GM18507 (cell line): ENCODE measurements at places on chromosomes 12 and 14.

- no peak for DNase-seq
Measured at GRCh38 chr14:104390221-104390931, 189.2 kb upstream of the C14orf180 start.

- no peak for DNase-seq
Measured at GRCh38 chr12:109588461-109589239, 15.1 kb downstream of the MVK start.

DNA sequence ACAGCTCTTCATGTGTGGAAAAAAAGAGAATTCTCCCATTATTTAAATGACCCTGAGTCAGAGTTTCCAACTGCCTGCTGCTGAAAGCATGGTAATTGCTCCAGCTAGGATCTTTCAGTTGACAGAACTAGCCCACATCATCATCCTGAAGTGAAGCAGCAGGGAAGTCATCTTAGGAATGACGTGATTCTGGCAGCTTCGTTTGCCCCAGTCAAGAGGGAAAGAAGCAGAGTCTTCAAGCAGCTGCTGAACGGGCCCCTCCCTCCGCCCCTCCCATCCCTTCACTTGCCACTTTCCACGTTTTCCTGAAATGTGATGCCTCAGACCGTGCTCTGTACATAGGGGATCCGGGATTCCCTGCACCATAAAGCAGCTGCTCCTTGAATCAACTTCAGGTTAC is 455.0 kb upstream of the TMEM132C start:
- DNase-seq = no peak

DNA sequence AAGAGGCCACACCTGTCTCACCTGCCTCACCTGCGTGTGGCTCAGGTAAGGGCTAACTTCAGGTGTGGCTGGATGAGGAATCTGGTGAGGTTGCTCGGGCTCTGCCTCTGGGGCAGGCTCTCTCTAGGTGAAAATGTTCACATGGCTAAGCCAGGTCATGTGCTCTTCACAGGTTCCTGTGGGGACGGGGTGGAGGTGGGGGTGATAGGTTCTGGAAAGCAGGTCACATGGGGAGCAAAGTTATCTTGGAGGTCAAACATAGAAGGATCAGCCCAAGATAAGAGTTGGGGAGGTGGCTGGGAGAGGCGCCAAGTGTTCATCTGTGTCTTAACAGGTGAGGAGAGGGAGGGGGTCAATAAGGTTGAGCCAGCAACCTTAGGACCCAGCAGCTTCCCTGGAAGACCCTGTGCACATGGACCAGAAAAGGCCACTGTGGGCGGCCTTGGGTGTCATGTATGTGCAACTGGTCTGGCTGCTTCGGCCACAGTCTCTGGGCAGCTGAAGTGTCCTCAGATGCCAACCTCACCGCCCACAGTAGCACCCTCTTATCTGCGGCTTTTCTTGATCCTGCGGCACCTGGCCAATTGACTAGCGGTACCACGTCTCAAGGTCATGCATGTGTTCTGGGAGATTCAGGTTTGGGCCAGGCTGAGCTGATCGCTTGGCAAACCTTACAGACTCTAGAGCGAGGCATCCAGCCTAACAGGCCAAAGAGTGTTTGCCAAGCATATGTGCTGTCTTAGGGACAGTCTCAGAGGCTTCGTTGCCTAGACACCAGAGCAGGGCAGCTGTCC is 60.5 kb downstream of the CACNA1C start:
- DNase-seq = no peak

DNA sequence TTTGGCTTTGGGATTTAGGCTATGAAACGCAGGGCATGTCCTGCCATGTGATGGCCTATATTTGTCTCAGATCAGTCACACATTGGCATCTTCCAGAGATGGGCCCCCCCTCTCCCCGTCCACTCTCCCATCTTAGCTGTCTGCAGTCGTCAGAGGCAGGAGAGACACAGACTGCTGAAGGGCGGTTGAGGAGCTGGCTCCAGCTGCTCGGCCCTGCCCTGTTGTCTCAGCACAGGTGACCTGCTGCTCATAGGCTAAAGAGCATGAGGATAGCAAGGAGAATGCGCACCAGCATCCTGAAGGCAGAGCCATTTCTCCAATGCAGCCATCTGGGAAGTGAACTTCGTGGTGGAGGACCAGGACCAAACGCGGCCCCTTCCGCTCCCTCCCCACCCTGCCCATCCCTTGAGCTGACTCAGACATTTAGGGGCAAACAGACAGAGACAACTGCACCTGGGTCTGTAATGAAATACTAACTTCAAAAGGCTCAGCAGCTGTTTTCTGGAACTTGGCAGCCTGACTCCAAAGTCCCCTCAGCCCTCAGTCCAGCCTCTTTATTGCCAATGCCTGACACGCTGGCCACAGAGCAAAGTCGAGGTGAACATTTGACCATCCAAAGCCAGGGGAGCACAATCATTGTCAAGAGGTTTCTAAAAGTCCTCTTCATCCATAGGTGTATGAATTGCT is 22.3 kb downstream of the FZD10 start:
- DNase-seq = no peak

DNA sequence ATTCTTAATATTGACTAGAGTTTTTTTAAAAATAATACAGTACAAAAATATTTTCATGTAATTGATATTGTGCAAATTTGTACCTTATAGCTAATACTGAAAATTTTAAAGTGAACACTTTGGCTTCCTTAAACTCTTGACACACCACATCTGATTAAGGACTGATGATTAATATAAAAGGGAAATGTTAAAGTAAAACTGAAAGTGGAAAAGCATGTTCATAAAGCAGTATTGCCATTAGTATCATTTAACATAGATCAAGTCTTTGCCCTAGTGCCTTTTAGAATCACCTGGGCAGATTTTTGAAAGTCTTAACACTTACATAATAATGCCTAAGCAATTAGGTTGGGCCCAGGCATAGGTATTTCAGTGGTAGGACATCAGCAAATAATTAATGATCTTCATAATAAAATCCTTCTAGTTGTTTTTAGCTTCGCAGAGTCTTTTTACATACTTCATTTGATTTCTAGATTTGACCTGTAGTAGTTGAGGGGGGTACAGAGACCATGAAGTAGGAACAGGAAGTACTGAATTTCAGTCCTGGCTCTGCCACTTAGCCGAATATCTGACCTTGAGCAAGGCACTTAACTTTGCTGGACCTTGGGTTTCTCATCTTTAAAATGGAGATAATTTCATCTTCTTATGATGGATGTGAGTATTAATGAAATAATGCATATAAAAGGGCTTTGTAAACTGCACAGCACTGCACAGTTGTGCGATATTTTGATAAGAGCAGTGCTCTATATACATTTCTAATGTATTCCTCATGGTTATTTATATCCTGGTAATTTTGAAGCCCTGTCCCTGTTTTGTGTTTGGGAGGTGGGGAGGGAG is 43.7 kb downstream of the MARK3 start:
- DNase-seq = no peak

DNA sequence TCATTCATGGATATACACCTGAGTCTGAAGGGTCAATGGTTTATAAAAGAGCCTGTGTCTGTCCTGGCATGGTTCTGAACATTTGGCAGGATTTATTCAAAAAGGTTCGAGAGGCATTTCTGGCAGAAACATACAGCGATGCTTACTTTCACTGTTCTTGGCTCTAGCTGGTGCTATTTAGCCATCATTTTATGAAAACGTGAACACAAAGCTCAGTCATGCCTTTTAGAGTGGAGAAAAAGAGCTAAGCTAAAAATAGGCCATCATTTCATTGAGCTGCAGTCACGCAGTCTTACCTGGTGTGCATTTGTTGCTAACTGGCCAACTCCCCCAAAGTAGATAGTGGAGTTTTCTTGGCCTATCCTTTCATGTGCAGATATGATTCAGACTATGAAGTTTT is 1209.5 kb downstream of the SLC16A7 start:
- no peak for DNase-seq

DNA sequence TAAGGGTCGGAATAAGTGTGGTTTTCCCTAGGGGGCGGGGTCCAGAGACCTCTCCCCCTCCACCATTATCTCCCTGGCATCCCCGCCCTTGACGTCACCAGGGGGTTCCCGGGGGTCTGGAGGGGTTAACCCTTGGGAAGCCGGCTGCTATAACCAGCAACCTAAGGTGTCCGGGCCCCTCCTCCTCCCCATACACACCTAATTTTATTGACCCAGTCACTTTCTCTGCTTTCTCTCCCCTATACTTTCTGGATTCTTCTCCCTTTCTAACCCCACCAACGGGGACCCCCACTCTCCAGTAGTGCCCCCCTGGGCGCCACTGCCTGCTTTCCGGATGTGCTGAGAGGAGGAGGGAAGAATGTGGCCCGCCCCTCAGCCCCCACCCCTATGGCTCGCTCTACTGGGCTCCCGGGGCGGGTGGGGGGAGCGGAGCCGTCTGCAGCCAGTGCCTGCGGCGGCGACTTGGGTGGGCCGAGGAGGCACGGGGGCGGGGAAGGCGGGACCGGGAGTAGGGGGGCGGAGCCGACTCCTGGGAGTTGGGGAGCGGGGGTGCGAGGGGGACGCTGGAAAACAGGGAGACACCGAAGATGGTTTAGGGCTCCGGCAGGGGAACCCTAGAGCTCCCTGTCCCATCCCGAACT is 1.8 kb downstream of the GLI1 start:
- DNase-seq = no peak

- no peak for DNase-seq
Measured at GRCh38 chr12:101857043-101857558, 20.3 kb upstream of the DRAM1 start.

DNA sequence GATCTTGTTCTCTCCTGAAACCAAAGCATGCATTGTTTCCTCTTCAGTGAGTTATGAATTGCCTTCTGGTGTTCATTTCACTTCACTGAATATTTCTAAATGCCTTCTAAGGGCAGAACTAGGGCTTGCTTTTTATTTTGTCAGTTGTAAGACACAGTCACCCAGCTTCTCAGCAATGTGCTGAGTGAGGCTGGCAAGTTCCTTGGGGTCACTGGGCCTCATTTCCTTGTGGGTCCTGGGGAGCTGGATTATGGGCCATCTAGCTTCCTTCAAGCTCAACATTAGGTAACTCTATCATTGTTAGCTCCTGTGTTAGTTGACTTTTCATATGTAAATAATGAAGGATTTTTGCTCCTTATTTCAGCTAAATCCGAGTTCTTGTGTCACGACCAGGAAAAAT is 13.8 kb downstream of the ASCL4 start:
- no peak for DNase-seq

DNA sequence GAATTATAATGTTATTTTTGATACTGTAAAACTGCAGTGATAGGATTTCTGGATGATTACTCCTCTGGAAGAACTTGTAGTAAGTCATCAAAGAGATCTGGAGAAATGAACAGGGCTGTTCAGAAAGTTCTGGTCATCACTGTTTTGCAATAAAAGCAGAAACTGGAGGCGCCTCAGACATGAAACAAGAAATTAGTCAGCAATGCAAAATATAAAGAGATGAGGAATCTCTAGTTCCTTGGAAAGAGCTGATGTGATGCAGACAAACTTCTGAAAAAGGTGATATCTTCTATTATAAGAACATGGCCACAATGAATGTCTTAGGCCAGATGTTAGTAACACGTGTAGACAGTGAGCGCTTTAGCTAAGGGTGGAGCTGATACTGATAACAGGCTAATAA is 9.5 kb downstream of the ACIN1 start:
- DNase-seq = no peak

GRCh38 chr12:6935371-6936193 is 7.8 kb downstream of the ATN1 start:
- no peak for DNase-seq

- no peak for DNase-seq
Measured at GRCh38 chr12:102763471-102763870, 153.6 kb downstream of the PAH start.

DNA sequence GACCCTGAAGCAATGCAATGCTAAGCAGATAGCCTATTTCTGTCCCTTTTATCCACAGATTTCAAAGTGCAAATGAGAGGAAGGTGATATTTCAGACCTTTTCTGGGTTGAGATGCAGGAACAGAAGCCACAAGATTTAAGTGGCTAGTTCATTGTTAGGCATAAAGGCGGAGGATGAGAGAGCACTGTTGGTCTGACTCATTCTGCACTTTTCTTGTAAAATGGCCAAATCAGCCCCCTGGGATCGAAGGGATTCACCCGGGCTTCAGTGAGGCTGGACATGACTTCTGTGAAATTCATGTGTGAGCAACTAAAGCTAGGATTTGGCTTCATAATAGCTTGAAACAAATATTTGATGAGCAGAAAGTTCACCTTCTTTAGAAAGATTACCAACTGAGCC is 101.9 kb upstream of the OVCH1 start:
- no peak for DNase-seq

GRCh38 chr12:356276-356988 is 32.7 kb downstream of the KDM5A start:
- DNase-seq = no peak

DNA sequence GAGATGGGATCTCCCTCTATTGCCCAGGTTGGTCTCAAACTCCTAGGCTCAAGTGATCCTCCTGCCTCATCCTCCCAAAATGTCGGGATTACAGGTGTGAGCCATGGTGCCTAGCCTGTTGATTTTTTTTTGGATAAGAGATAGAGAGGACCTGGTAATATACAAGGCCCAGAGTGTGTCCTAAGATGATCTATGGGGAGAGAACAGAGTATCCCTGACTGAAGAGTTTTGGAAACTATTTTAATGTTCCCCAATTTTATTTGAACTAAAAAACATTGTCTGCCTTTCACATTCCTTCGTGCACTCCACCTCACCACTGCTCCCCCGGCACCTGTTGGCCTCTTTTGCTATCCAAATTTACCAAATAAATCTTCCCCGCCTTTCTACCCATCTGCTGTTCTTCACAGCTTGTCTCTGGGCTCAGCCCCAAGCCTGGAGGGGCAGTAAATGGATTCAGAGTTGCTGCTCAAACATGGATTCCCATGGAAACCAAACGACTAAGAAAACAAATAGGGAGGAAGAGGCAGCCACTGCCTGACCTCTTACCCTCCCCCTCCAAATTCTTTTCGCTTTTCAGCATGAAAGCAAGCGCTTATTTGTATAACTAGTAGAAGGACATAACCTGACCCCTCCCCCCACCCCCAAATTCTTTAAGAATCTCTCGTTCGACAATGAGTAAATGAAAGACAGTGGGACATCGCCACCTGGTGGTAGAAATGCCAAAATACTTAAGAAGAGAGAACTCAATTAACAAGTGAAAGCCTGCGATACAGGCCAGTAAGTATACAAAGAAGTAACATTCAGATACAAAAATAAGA is 22.6 kb downstream of the OR10G3 start:
- peak; percentile 45 for DNase-seq

GRCh38 chr14:56811593-56812363 is 1.5 kb upstream of the OTX2 start:
- no peak for DNase-seq

- no peak for DNase-seq
Measured at GRCh38 chr12:54593135-54593534, 4.7 kb upstream of the PPP1R1A start.

DNA sequence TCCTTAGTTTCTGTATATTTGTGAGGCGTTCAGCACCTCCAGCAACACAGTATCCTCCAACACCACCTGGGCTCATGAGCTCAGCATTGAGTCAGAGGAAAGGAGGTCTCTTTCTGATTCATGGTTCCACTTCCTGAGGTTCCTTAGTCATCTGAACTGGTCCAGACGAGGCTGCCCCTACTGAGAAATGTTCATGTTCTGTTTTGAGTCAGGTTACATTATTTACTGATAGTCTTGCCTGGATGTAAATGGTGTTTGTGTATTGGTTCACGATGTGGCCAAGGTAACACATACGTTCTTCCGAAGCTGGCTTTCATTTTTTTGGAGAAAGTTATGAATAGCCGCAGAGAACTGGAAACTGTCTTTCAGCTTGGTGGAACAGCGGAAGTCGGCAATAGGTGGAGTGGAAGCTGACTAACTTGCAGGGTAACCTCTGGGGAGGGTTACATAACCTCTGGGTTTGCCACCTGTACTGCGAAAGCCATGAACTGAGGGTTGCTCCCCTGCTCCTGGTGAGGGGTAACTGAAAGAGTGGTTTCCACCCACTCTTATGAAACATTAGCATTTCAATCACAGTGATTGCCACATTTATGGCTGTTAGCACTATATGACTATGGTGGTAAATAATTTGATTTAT is 42.2 kb upstream of the MANSC4 start:
- DNase-seq = peak; percentile 15
